ENCODE measurements at places on chromosomes 11 and 22.
A peak's percentile ranks its signal among the peaks of the same experiment; 100 is the strongest.

- DNase-seq: no peak
Measured at GRCh38 chr22:23774114-23774921, 1.7 kb downstream of the MMP11 start.

DNA sequence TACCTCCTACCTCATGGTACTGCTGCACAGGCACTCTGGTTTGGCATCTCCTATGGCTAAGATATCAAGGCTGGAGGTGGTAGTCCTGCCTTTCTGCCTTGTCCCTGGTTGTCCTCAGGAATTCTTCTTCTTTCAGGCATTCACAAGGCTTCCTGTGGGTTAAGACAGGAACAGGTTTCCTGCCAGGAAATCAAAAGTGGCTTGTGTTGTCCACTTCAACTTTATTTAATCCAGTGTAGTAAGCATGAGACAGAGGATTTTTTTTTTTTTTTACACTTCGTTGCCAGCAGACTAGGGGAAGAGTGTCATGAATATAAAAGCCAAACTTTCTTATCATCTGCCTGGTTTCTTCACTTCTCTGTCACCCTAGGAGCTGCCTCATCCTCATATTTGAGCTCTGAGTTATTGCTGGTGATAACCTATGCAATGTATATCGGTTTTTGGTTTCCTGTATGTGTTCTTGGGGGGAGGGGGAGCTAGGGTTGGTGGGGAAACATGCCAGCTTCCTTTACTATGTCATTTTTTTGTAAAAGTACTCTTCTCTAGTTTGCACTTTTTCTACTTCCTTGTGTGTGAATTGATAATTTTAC, 50.2 kb downstream of the XKR3 start:
- DNase-seq: no peak

GRCh38 chr11:34869425-34869824, 46.8 kb downstream of the APIP start:
- no peak for DNase-seq

GRCh38 chr11:36478700-36479329, 31.3 kb downstream of the TRAF6 start:
- DNase-seq: no peak

- no peak for DNase-seq
Measured at GRCh38 chr11:105158436-105158835, 18.9 kb upstream of the CARD18 start.

DNA sequence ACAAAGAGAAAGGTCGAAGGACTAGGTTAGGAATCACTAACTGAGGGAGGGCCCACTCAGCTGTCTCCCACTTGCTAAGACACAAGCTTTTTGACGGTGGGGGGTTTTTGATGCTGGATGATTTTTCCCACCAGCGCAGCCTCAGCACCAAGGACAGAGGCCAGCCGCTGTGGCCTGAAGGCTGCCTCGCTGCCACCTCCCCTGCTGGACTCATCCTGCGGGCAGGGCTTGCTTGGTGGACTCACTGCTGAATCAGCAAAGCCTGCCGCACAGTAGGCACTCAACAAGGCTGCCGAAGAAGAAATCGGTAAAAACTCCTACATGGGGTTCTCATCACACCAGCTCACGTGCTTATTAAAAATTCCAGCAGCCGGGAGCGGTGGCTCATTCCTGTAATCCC, 2.6 kb downstream of the ALG12 start:
- peak; percentile 13 for DNase-seq

DNA sequence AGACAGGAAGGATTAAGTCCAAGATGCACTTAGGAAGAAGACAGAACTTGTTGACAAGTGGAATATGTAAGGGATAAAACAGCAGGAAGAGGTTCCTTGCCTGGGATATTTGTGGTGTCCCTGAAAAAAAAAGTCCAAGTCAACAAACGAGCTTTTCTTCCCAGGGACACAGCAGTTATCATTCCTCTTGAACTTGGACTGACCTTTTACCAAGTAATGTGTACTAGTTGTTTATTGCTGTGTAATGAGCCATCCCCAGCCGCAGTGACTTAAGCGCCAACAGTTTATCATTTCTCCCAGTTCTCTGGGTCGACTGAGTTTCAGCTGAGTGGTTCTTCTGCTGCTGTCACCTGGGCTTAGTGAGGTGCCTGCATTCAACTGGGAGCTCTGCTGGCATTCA, 37.0 kb downstream of the KREMEN1 start:
- no peak for DNase-seq

- no peak for DNase-seq
Measured at GRCh38 chr11:114783805-114784204, 105.5 kb downstream of the NXPE2 start.

DNA sequence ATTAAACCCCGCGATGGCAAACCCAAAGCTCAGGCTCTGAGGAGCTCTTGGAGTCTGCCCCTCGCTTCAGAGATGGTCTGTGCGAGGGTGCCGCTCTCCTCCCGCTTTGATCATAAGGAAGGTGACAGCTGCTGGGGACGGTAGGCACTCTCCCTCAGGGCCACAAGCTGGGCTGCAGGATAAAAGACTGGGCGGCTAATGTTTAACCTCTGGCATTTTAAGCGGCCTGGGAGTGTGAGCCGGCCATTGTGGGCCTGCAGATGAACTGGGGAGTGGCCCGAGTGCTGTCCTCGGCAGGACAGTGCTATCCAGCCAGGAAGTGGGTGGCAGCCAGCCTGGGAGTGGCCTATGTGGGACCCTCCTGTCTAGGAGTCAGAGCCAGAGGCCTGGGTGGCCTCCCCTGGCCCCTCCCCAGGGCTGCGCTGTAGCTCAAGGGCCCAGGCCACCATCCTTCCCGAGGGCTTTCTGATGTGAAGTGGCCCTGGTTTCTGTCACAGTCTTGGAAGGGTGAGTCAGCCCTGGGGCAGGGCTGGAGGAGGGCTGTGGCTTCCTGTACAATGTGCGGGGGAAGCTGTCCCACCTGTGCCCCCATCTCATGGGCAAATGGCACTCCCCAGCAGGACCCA, 58.7 kb upstream of the PRODH start:
- no peak for DNase-seq

GRCh38 chr11:106399624-106400023, 322.2 kb downstream of the AASDHPPT start:
- no peak for DNase-seq

GRCh38 chr11:45560913-45561281, 104.5 kb downstream of the CHST1 start:
- DNase-seq: no peak

DNA sequence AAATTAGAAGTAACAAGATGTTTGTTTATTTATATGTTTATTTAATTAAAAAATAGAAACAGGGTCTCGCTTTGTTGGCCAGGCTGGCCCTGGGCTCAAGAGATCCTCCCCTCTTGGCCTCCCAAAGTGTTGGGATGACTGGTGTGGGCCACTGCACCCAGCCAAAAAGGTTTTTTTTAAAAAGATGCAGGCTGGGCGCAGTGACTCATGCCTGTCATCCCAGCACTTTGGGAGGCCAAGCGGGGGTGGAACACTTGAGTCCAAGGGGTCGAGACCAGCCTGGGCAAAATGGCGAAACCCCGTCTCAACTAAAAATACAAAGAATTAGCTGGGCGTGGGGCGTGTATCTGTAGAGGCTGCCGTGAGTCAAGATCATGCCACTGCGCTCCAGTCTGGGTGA, 13.4 kb downstream of the DRD4 start:
- no peak for DNase-seq

DNA sequence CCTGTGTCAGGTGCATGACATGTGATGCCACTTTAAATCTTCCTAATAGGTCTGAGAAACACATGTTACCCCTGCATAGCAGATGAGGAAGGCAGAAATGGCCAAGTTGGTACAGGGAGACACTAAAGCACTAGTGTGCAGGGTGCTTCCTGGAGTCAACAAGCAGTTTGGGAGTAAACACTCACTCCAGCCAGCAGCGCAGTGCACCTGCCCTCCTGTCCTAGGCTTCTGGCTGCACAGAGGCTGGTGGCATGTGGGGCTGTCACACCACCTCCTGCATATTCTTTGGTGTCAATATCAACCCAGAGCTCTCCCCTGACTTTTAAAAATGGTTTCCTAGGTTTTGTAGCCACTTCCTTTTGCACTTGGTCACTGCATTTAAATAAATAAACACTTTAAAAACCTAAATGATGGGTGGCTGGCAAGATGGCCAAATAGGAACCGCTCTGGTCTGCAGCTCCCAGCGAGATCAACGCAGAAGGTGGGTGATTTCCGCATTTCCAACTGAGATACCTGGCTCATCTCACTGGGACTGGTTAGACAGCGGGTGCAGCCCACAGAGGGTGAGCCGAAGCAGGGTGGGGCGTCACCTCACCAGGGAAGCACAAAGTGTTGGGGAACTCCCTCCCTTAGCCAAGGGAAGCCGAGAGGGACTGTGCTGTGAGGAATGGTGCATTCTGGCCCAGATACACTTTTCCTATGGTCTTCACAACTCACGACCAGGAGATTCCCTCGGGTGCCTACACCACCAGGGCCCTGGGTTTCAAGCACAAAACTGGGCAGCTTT, 33.5 kb downstream of the GAB4 start:
- no peak for DNase-seq

GRCh38 chr22:25765016-25765367, 23.0 kb downstream of the MYO18B start:
- no peak for DNase-seq

- no peak for DNase-seq
Measured at GRCh38 chr22:49567899-49568750, 259.5 kb downstream of the BRD1 start.

GRCh38 chr11:3834349-3834663, 6.5 kb downstream of the RHOG start:
- no peak for DNase-seq

DNA sequence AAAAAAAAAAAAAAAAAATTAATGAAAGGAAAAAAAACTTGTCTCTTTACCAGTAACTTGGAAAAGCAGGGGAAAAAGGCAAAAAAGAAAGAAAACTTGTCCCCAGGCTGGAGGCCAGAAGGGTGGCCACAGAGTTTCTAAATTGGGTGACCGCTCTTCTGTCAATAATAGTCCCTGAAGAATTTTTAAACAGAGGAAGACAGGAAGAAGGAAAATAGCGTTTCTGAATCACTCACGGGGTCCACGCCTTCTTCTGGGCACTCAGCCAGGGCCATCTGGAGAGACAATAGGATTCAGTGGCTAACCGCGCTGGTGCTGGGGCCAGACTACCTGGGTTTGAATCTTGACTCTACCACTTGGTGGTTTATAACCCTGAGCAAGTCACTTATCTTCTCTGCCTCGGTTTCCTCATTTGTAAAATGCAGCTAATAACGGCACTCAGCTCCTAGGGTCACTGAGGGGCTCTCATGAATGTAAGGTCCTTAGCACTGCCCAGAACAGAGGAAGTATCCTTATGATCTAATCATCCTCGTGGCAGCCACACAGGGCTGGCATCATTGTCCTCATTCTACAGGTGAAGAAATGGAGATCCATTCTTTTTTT, 7.0 kb downstream of the C11orf86 start:
- DNase-seq: peak; percentile 92

GRCh38 chr22:43381693-43382092, 30.1 kb upstream of the MPPED1 start:
- no peak for DNase-seq

DNA sequence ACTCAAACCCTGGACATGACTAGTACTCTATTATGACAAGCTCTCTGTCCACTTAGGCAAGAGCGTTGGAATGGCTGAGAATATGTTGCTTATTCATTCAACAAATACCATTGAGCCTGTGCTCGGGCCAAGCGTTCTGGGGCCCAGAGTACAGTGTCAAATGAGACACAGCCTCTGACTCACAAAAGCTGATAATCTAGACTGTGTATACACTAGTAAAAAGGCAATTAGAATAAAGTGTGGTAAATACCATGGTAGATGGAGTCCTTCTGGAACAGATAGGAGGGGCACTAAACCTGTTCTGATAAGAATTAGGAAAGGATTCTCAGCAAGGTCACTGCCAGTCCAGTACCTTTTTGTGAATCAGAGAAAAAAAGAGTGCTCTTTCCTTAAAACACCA, 24.7 kb downstream of the KCNE3 start:
- no peak for DNase-seq

GRCh38 chr11:76123248-76123647, 83.1 kb downstream of the WNT11 start:
- no peak for DNase-seq

DNA sequence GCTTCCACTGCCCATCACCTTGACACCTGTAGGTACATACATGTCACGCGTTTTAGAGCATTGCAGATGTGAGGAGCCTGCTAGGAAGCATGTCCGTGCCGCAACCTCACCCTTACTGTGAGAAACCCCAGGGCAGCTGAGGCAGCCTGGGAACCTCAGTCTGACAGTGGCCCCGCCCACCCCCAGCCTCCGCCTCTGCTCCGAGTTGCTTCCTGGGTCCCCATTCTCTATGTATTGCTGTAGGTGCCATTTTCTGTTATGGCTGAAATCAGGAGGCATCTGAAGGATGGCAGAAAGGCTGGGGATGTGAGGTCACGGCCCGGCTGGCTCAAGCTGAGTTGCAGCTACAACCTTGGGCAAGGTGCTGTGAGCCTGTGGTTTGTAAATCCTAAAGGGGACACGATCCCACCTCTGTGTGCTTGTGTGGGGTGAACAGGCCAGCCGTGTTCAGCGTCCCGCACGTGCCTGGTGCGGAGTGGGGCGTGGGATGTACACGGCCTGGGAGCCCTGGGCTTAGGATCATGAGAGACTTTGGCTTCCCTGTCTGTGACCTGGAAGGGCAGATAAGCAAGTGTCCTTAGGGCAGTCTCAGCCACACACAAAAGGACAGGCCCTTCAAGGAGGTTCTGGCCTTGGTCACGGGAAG, 102.7 kb downstream of the PHF21B start:
- no peak for DNase-seq

- DNase-seq: peak; percentile 45
Measured at GRCh38 chr11:118658429-118659313, 20.8 kb downstream of the TREH start.

DNA sequence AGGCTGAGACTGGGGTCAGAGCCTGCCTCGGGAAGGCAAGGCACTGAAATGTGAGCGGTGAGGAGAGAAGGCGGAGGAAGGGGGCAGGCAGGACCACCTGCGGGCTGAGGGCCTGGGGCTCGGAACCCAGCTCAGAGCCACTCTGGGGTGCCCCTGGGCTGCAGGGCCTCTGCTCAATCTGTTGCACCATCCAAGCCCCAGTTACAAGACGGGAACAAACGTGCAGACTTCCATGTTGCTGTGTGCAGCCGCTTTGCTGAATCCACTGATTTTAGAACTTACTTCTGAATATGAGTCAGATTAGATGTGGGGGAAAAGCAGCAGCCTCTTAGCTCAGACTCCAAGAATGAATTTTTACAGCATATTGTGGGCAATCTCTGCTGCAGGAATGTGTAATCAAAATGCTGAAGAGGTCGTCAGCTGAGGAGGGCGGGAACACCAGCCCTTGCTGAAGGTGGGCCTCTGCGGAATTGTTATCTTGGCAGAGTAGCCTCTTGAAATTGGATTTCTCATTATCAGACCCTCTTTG, 21.6 kb downstream of the PARVG start:
- DNase-seq: no peak

GRCh38 chr11:131465746-131466145, 95.3 kb downstream of the NTM start:
- DNase-seq: no peak

DNA sequence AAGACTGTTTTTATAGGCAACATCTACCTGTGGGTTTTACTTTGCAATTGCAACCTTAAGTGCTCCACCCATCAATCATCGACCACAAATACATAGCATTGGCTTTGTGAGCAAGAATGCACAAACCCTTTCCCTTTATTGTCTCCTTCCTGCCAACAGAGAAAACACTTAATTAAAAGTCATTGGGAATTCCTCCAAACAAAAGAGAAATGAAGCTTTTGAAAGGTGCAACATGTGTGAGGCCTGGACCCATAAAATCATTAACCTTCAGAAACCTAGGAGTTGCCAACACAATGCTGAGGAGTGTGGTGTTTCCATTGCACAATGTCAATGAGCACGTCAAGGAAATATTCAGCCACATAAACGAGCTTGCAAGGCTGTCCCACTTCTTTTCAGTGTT, 223.2 kb downstream of the BLID start:
- DNase-seq: no peak

GRCh38 chr11:20671856-20672546, 2.6 kb downstream of the NELL1 start:
- DNase-seq: no peak
